ENCODE measurements at places on chromosomes 11 and 22.

- DNase-seq, result no peak
Observed at GRCh38 chr11:111526501-111526900, 11.9 kb downstream of the HOATZ start.

DNA sequence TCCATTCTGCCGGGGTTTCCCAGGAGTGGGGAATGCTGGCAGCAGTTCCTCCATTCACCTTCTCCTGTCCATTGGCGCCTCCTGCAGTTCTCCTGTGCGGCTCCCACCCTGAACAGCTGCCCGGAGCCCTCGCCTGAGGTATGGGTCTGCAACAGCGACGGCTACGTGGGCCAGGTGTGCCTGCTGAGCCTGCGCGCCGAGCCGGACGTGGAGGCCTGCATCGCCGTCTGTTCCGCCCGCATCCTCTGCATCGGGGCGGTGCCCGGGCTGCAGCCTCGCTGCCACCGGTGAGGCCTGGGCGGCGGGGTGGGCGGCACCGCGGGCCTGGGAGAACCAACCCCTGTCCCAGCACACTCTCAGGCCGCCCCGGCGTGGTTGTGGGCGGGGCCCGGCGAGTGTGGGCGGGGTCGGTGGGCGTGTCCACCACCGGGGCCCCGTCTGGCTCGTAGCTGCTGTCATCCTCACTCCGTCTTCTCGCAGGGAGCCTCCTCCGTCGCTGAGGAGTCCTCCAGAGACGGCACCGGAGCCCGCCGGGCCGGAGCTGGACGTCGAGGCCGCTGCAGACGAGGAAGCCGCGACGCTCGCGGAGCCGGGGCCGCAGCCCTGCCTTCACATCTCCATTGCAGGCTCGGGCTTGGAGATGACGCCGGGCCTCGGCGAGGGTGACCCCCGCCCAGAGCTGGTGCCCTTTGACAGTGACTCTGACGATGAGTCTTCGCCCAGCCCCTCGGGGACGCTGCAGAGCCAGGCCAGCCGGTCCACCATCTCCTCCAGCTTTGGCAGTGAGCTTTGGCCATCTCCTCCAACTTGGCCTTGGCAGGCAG, 14.0 kb upstream of the RELT start:
- DNase-seq, result no peak

- no peak for DNase-seq
Observed at GRCh38 chr11:27545946-27546345, 39.4 kb upstream of the LIN7C start.

GRCh38 chr11:45983471-45983845, 61.0 kb downstream of the LARGE2 start:
- no peak for DNase-seq

DNA sequence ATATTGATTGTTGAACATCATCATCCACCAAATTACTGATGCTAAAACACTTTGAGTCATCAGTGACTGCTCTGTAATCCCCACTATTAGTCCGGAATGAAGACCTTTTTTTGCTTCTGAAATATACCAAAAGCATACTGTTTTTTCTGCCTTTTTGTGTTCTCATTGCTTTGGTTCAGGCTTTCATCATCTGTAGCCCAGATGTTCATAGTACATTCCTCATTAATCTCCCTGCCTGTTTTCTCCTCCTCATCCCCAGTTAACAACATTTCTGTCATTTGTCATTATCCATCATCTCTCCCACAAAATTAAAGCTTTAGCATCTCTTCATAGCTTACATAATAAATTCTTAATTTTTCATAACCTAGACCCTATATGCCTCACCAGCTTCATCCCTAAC, 9.2 kb downstream of the CEP57 start:
- DNase-seq, result no peak

DNA sequence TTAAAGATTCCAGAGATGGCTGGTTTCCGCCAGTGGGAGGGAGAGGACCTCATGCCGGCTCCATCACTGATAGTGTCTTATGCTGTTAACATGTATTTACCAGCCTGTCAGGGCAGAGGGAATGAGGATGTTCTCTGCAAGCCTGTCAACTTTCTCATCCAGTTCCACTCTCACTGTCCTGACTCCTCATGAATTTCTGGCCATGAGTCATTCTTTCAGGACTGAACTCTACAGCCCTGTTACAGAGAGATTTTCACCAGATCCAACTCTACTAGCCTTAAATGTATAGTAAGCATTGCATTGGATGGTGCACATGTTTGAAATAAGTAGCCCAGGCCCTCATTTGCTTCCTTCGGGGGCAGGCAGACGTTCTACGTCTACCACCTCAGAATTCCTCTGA, 387.7 kb downstream of the TMEM135 start:
- no peak for DNase-seq

DNA sequence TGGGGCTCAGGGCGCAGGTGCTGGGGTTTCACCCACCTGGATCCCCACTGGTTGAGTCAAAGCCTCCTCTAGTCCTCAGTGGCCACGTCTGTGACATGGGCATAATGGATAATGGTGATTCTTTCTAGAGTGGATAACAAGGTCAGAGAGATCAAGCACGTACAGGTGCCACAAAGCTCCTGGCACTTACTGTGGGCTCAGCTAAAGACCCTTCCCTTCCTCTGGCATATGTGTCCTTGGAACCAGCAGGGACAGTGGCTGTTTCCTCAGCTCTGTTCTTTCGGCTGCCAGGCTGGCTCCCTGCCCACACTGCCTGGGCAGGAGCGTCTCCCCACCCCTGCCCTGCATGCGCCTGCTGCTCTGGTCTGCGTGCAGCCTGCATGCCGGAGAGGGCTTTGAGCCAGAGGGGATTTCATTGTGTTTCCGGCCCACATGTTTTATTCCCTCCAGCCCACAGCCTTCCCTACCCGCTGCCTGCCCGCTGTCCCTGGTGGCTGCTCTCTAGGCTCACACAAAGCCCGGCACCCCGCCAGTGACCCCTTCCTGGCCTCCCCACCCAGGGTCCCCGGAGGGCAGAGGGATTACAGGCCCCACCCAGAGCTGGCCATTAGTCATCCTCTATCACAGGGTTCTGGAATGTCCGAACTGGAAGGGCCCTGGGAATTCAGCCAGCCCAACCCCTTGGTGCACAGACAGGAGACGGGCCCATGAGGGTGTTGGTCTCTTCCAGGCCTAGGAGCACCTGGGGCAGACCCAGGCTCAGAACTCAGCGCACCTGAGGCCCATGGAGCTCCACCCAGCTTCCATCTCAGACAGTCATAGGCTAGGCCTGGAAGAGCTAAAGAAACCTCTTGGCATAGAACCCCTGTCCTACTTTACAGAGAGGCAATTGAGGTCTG, 55.3 kb upstream of the GCAT start:
- no peak for DNase-seq

GRCh38 chr11:57440744-57441414, 14.0 kb upstream of the SLC43A3 start:
- DNase-seq, result no peak

DNA sequence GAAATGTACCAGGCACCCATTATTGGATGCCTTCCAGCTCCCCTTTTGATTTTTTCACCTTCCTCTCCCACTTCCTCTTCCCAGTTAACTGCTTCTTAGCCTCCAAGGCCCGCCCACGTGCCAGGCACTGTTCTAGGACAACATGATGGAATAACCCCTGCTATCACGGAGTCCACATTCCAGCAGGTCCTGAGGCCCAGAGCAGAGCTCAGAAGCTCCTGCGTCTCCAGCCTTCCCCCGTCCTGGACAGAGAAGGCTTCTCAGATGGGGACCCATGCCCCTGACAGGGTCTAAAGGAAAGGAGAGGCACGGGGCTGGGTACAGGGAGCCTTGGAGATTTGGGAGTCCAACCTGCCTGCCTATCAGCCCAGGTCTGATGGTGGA, 29.1 kb downstream of the TRIM29 start:
- DNase-seq, result no peak

DNA sequence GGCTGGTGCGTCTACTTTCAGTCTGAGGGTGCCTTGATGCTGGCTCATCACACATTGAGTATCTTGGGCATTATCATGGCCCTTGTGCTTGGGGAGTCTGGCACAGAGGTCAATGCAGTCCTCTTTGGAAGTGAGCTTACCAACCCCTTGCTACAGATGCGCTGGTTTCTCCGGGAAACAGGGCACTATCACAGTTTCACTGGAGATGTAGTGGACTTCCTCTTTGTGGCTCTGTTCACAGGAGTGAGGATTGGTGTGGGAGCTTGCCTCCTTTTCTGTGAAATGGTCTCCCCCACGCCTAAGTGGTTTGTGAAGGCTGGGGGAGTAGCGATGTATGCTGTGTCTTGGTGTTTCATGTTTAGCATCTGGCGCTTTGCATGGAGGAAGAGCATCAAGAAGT, 4.9 kb downstream of the TLCD5 start:
- DNase-seq, result no peak

GRCh38 chr11:119892311-119892808, 163.4 kb upstream of the NECTIN1 start:
- no peak for DNase-seq

GRCh38 chr11:16385099-16385498, 28.8 kb upstream of the SOX6 start:
- DNase-seq, result no peak

DNA sequence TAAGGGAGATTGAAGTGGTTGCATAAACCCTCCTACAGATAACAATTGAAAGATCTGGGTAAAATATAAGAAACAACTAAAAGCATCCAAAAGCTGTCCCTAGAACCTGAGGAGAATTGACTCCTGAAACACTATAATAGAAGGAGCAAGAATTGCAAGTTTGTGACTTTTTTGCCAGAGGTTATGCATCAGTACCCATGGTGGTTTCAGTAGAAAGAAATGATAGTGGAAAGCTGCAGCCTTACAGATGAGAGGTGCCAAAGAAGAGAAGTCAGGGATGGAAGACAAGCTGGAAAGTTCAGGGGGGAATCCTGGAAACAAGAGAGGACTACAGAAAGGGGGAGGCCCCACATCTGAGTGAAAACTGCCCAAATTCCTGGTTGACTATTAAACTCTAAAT, 80.7 kb downstream of the PACS1 start:
- DNase-seq, result no peak

DNA sequence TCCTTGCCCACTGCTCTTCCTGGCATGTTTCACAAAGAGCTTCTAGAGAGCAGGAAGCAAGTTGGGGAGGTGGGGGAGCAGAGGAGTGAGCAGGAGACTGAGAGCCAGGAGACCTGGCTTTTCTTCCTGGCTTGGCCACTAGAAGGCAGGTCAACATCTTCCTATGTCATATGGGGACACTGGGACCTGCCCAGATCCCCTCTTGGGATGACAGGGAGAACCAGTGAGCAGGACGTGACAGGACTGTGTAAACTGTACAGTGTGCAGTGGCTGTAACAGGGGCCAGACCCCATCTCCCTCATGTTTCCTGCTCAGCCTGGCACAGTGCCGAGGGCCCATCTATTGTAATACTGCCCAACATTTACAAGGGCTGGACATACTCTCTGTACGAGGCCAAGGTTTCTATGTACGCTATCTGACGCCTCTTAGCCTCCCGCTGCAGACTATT, 29.4 kb downstream of the GDPD5 start:
- DNase-seq, result no peak

- no peak for DNase-seq
Observed at GRCh38 chr22:19832476-19833108, 22.1 kb downstream of the GNB1L start.

GRCh38 chr22:29205252-29205593, 473 bp upstream of the EMID1 start:
- no peak for DNase-seq

GRCh38 chr11:115159207-115159606, 345.0 kb downstream of the CADM1 start:
- no peak for DNase-seq

DNA sequence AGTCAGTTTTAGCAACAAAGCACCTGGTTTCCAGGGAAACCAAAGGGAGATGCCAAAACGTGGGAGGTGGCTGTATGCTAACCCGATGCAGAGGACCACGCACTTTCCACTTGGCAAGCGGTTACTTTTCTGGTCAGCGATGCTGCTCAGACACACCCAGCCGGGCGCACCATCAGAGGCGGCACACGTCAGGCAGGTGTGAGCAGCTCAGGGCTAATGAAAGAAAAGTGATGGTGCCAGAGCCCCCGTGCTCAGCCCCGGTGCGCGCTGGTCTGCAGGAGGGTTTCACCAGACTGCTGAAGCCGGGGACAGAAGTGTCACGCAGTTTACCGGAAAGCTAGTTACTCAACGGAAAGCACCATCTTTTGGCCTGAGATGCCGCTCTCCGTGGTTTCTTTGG, 5.7 kb downstream of the LTO1 start:
- no peak for DNase-seq

GRCh38 chr11:125410091-125410490, 86.0 kb downstream of the FEZ1 start:
- no peak for DNase-seq

DNA sequence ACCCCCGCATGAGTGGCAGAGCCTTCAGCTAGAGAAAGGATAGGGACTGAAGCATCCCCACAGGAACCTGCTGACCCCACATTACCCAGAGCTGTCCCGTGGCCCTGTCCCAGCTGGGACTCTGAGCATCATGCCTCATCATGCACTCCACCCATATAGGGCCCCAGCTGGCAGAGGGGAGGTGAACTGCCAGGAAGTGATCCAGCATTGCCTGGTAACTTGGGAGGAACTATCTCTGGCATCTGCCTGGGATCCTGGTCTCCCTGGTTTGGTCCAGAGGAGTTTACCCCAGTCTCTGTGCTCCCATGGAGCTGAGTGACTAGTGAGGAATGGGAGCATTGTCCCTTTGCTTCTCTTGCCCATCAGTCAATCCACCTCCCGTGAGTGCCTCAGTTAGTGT, 228.8 kb downstream of the GRIK4 start:
- DNase-seq, result no peak

DNA sequence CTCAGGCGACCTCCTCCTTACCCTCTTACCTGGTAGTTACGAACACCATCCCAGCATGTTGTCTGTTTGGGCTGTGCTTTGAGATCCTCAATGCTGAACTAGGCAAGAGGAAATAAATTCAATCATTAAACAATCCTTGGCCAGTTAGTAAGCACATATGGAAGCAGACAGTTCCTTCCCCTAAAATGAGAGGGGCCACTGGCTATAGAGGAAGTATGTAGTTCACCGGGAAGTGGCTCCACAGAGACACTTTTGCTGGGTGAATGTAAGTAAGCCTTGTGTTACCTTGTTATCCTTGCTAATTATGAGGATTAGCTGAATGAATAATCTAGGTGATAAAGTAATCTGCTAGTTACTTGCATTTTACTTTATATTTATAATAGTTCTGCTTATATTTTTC, 2.9 kb downstream of the THYN1 start:
- DNase-seq, result no peak

DNA sequence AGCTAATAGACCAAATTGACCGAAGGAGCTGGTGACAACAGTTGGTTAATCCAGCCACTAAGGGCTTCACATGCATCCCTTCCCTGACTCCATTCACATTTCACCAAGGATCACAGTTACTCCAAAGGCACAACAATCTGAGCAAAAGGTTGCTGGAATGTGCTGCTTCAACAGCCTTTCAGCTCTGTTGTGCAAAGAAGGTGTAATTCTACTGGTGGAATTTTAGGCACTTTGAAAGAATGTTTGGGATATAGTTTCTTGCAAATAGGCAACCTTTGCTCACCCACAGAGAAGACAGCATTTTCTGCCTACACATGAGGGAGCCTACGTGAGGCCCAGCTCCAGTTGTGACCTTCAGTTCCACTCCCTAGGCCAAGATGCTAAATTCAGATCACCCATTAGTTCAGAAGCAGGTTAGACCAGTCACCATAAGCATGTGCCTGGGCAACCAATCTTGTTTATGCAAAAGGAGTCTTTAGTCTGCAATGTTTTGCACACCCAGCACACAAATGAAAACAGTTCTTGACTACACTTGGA, 21.6 kb upstream of the FCHSD2 start:
- no peak for DNase-seq

- no peak for DNase-seq
Observed at GRCh38 chr11:78000193-78000592, 5.7 kb upstream of the INTS4 start.

All from activated T-helper 1 cell treated with Interleukin-2 at 50 U/mL for 16 hours (primary cell).